ENCODE measurements at places on chromosomes 1 and 21.

- no peak for DNase-seq
These were observed 160.5 kb downstream of the CASZ1 start for GRCh38 chr1:10635992-10636391.

DNA sequence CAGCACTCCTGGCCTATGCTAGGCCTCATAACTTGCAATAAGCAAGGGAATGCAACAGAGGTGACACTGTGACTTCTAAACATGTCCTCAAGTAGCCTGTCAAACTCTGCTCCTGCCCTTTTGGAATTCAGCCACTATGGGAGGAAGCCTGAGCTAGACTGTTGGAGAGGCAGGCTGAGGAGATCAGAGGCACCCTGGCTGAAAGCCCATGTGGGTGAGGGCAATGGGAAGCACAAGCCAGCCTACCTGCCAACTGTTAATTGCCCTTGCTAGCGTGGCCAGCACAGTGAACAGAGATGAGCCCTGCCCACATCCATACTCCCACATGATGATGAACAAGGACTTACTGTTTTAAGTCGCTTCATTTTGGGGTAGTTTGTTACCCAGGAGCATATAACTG is 17.7 kb downstream of the GNB1 start:
- DNase-seq: no peak

DNA sequence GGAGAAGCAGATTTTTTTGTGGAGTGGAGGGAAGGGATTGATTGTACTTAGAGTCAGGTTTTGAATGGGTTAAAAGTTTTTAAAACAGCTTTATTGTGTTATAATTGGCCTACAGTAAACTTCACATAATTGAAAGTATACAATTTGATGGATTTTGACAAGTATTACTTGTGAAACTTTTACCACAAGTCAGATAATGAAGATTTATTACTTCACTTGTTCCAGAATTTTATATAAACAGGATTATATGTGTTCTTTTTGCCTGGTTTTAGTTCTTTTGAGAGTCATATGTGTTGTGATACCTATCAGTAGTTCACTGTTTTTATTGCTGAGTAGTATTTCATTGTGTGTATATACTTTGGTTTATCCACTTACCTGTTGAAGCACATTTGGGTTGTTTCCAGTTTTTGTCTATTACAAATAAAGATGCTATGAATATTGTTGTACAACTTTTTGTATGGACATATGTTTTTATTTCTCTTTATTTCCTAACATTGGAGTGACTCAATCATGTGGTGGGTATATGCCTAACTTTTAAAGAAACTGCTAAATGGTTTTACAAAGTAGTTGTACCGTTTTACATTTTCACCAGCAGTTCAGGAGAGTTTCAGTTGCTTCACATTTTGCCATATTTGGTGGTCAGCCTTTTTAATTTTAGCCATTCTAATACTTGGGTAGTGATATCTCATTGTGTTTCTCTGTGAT is 71.0 kb downstream of the DYRK1A start:
- DNase-seq: no peak

DNA sequence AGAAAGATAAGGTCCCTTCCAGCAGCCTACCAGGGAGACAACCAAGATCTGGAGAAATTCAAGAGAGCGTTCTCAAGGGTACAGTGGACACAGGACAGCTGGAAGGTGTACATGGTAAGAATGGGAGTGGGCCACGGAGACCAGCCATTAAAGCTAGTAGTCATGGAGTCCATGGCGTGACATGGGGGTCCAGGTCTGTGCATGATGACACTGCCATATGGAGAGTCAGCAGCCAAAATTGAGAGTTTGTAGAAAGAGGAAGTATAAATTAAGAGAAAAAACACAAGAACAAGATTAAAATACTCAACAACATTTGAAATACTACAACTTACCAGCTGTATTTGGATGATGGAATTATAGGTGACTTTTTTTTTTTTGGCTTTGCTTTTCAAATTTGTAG is 7.9 kb upstream of the LORICRIN start:
- no peak for DNase-seq

DNA sequence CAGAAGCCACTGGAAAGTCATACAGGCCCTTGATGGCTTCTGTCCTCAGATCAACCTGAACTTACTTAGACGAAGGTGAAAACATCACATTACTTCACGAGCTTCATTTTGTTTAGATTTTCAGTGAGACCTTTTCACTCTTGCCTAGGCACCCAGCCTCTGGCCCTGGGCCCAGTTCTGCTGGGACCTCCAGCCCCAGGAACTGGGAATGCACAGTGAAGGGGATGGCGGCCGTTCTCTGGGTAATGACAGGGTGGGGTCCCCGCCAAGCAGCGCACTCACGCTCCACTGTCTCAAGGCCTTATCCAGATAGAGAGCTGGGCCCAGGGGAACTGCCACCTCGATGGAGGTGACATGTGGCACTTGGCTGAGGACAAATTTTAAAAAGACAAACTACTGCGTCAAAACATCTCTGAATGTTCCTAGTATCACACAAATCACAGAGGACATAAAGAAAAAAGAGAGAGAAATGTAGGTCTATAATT is 54.8 kb downstream of the NPHP4 start:
- DNase-seq: no peak

- DNase-seq: no peak
These were observed 11.0 kb upstream of the C1QA start for GRCh38 chr1:22625262-22625925.

DNA sequence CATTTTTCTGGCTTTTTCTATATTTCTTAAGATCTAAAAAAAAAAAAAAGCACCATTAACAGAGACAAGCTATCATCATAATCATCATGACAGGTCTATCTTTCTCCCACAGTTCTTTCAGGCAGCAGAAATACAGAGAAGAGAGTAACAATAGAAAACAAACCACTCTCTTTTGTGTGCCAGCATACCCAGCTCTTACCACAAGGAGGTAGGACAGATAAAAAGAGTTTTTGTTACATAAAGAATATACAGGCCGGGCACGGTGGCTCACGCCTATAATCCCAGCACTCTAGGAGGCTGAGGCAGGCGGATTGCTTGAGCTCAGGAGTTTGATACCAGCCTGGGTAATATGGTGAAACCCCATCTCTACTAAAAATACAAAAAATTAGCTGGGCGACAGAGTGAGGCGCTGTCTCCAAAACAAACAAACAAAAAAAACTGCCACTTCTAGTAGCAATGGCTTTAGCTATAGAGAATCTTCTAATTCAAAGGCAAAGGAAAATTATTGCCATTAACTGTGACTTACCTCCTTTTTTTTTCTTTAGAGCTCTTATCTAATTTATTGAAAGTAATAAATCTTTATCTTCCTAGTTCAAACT is 39.7 kb downstream of the ANKRD13C start:
- DNase-seq: no peak

GRCh38 chr1:64427879-64428278 is 42.0 kb upstream of the CACHD1 start:
- DNase-seq: no peak

DNA sequence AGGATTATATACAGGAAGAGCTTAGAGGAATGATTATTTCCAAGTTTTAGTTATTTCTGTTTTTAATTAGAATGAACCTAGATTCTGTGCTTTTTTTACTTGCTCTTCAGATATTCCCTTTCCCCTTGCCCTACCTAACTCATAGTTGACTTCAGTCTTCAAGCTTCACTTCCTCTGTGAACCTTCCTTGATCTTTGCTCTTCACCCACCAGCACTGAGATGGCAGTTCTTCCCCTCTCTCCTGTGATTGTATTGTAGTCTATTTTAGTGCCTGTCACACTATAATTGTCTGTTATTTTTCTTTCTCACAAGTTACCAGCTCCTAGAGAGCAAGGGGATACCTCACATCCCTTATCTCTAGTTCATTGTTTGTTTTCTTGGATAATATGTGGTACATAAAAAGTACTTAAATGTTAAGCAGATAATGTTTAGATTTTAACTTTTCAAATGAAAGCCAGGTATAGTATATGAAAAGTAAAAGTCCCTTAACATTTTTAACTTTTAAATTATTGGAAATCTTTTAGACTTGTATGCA is 33.2 kb downstream of the KCTD3 start:
- no peak for DNase-seq

DNA sequence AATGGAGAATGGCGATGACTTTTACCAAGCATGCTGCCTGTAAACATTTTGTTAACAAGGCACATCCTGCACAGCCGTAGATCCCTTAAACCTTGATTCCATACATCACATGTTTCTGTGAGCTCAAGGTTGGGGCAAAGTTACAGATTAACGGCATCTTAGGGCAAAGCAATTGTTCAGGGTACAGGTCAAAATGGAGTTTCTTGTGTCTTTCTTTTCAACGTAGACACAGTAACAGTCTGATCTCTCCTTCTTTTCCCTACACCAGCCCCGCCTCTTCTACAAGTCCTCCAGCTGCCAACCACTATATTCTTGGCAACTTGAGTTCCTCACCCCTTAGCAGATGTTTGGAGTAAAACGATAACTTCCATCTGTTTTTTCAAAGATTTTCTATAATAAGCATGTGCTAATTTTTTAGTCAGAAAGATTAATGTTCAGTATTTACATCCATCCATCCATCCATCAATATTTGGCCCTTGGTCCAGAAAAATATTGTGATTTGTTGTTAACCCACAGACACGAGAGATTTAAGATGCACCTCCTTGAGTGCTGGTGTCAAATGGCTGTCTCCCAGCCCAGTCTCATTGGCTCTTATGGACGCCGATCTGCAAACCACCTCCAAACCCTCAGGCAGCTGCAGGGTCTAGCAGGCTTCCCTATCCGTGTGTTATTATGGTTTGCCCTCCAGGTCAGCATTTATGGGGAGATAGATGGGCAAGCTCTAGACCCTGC is 3.8 kb downstream of the DNALI1 start:
- DNase-seq: no peak

DNA sequence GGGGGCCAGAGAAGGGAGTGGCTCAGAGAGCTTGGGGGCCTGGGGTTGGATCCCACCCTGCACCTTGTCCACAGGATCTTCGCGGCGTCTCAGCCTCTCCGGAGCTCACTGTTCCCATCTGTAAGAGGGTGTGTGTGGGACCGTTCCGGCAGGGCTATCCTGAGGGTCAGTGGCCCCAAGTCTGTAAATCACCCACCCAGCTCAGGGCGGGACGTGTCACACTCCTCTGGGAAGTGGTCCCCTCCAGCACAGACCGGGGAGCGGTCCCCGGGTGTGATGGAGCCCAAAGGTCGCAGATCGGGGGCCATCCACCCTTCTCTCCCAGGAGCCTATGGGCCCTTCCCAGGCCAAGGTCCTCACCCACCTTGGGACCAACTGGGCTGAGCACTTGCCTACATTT is 40.0 kb downstream of the KCNAB2 start:
- DNase-seq: no peak

GRCh38 chr1:19650416-19651140 is 6.5 kb downstream of the NBL1 start:
- DNase-seq: no peak

GRCh38 chr21:38284216-38284615 is 27.4 kb downstream of the KCNJ15 start:
- no peak for DNase-seq

GRCh38 chr1:108722292-108722691 is 9.6 kb downstream of the FNDC7 start:
- no peak for DNase-seq
